Stimulated activated CD4-positive, alpha-beta T cell treated with anti-CD3 and anti-CD28 coated beads, Interleukin-12 subunit alpha, Interleukin-12 subunit beta, amount 100 ng/mL, for 24 hours (primary cell): ENCODE measurements at places on chromosomes 6 and 20.
A peak's percentile ranks its signal among the peaks of the same experiment; 100 is the strongest.

DNA sequence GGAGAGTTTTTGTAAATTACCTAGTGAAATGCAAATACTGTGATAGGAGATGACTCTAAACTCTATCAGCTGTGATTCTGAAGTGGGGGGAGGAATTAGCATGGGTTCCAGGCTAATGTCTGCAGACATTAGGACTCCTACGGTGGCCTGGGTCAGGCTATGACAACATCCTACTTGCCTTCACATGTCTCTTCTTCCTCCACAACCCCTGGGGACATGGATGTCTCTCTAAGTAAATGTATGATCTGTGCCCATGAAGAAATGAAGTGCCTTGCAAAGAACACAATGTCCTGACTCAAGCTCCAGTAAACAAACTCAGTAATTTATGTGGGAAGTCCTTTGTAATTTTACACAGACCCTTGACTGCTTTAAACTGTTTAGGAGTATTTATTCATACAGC is 165.8 kb upstream of the EEF1E1 start:
- no peak for DNase-seq

DNA sequence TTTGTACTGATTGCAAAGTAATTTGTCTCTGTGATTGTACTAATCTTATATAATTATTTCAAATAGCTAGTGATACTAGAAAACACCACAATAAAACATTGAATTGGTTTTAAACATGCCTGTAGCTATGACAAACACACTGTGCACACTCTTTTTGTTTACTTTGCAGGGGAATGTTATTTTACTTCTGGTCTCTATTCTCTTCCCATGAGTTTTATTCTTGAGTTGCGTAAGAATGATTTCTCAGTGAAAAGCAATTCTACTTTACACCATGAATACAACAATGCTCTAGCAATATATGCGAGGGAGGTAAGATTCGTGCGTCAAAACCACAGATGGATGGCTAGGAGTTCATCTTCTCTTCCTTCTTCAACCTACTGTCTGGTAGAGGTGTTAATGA is 68.4 kb upstream of the PHACTR1 start:
- no peak for DNase-seq

GRCh38 chr6:12058172-12058961 is 46.3 kb downstream of the HIVEP1 start:
- DNase-seq, result no peak

- DNase-seq, result no peak
These were observed 1044.7 kb downstream of the GRIK2 start for GRCh38 chr6:102438171-102438570.

DNA sequence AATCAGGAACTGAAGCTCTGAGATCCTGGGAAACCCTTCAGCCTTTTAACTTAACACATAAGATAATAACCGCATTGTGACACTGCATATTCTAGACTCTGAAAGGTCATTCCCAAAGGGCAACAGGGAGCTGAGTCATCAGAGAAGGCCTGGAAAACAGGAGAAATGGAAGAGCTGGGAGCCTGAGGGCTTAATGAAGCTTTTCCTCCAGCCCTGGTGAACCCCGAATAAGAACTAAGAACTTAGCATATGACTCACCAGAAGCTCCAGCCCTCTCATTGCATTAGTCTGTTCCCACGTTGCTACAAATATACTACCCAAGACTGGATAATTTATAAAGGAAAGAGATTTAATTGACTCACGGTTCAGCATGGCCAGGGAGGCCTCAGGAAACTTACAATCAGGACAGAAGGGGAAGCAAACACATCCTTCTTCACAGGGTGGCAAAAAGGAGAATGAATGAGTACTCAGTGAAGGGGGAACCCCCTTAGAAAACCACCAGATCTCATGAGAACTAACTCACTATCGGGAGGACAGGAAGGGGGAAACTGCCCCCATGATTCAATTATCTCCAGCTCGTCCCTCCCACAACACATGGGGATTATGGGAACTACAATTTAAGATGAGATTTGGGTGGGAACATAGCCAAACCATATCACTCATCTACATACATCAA is 648.5 kb downstream of the TFAP2A start:
- no peak for DNase-seq

GRCh38 chr20:8402798-8403197 is 270.7 kb downstream of the PLCB1 start:
- DNase-seq, result no peak

- DNase-seq, result no peak
These were observed 102.4 kb downstream of the COL12A1 start for GRCh38 chr6:75103431-75103830.

- DNase-seq, result peak; percentile 30
These were observed 64.4 kb downstream of the GTF2H5 start for GRCh38 chr6:158232316-158233213.

- no peak for DNase-seq
These were observed 28.6 kb downstream of the GNAS-AS1 start for GRCh38 chr20:58822149-58822548.

DNA sequence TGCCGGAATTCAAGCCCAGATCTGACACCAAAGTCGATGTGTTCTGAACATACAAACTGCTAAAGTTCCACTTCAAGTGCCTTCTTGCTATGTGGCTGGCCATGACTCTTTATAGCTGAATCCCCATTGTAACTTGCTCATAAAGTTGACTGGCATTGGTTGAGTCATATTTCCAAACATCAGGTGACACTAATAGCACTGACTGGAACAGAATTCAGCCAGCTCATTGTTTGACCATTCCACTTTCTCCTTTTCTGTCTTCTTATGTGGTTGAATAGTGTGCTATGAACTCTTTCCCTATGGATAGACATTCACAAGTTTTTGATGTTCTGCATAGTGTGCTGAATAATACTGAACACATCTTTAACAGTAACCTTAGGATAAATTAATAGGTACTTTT is 266.2 kb upstream of the ZFP64 start:
- DNase-seq, result no peak

DNA sequence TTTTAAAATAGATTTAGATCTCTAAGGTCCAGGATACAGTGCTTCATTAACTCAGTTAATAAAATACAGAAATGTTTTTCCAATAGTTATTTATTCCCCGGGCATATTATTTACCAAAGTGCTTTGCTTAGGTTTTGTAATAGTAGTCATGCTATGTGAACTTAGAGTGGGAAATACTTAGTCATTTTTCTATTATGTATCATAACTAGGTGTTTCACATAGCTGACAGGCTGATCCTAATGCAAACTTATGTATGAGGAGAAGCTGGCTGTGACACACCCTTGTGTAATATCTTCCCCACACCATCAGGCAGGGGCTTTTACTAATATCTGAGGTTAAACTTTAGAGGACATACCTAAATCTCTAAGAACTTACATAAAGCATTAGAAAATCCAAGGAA is 277.7 kb upstream of the RIMS1 start:
- no peak for DNase-seq

DNA sequence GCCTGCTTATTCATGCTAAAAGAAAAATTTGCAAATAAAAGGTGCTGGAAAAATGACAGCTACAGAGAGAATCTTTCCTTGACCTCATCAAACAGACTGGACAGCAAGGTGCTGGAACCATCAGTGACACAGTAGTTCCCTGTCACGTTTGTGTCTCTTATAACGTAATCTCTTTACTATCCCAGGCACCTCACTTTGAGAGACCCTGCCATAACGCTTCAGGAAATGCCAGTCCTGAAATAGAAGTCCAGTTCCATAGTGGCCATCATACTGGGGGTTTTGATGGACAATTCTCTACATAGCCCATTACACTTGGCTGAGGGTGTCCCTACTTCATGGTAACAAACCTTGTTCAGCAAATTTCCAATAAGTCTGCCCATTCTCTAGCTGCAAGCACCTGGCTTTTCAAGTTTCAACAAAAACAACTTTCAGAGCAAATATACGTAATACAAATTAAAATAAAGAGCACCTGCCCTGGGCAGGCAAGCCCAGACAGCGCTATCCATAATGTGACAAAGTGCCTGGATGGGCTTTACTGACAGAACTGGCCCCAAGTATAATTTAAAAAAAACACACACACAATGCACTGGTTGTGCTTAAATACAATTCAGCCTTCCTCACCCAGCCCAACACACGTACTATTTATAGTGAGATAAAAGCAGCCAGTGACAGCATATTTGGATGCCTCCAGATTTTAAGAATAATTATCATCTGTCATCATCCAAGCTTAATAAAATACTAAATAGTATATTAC is 38.7 kb downstream of the CNKSR3 start:
- no peak for DNase-seq

- DNase-seq, result no peak
These were observed 41.6 kb upstream of the LYRM2 start for GRCh38 chr6:89680150-89680549.

- no peak for DNase-seq
These were observed 28.3 kb upstream of the KIF3B start for GRCh38 chr20:32249030-32249738.

GRCh38 chr6:68695838-68696237 is 60.8 kb downstream of the ADGRB3 start:
- no peak for DNase-seq

- DNase-seq, result no peak
These were observed 292.7 kb downstream of the TAF4 start for GRCh38 chr20:61772828-61773631.

- no peak for DNase-seq
These were observed 266.0 kb downstream of the ALDH8A1 start for GRCh38 chr6:134683783-134684422.

DNA sequence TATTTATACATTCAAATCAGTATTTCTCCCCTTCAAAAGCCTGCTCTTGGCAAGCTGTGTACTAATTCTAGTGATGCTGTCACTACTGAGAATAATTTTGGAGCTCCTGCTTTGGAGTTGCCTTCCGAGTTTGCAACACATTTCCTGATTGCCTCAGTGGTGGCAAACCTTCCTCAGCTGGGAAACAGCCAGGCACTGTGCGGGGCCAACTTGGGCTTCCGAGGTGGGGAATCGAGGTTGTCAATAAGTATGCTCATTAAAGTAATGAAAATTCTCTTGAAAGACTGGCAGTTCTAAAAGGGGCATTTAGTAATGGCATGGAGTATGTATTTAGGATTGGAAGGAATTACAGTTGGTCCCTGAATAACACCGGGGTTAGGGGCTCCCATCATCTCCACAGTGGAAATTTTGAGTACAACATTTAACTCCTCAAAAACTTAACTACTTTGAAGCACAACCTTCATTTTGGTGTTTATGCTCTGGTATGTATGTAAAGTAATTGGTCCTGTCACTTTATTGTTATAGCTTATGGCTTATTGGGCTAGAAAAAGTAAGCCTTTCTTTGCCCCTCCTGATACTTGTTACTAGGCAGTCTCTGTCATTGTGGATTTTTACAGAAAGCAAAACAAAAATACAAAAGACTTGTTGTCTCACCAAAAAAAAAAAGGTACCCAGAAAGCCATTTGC is 2.7 kb downstream of the PAQR8 start:
- DNase-seq, result no peak
